Spinal cord (tissue), 10 donors: ENCODE measurements at places on chromosomes 16 and 17. TPM values are rescaled to one million over a fixed set of nuclear protein-coding genes. Genes with fewer than 3 reads are reported as not detected.

GRCh38 chr16:74607962-74608356 lies 1.0 kb upstream of the GLG1 start:
- DNase-seq, result no peak

- DNase-seq, result no peak
These were observed 22.7 kb downstream of the GGA3 start for GRCh38 chr17:75238684-75239191.

DNA sequence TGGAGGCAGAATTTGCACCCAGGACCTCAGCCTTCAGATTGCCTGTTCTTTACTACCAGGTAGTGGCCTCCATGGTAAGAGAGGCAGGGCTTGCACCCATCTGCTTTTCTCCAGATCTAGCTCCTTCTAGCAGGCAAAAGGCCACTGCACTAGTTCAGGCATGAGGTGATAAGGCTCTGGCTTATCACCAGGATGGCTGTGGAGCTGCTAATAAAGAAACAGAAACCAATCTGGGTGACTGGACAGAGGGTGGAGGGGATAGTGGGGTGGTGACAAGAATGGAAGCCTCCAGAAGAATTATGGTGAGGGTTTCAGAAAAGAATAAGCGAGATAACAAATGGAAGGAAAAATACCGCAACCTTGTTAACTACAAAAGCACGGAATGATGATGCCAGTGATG lies 15.5 kb upstream of the SUPT4H1 start:
- no peak for DNase-seq

GRCh38 chr16:10623059-10623458 lies 42.7 kb upstream of the EMP2 start:
- DNase-seq, result no peak

- DNase-seq, result no peak
These were observed 597.4 kb upstream of the CDH5 start for GRCh38 chr16:65769055-65769465.

- no peak for DNase-seq
These were observed 33.5 kb downstream of the GNA13 start for GRCh38 chr17:65022751-65023700.

DNA sequence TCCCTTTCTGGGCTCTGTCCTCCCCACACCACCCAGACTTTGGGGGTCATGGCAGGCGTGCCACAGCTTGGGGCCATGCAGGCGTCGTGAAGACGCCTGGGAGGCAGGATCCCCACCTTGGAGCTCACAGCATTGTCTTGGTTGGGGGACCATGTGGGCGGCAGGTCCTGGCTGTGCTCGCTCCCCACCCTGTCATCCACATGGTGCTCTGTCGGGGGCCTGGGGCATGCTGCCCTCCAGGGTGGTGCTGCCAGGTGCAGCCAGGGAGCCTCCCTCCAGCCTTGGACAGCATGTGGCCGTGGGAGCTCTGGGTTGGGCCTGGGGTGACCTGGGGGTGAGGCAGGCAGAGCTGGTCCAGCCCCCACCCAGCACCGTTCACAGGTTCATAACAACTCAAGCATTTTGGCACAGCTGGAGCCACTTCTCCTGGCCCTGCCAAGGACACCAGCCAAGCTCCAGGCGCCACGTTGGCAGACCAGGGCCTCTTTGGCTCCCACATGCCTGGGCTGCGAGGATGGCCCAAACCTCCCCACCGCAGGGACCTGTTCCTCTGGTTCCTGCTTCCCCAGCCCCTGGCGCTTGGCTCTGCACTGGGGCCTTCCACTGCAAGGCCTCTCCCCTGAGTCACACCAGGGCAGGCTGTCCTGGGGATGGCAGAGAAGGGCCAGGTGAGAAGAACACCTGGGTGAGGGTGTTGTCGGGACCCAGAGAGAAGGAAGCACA lies 15.1 kb upstream of the ATP6V0C start:
- no peak for DNase-seq

DNA sequence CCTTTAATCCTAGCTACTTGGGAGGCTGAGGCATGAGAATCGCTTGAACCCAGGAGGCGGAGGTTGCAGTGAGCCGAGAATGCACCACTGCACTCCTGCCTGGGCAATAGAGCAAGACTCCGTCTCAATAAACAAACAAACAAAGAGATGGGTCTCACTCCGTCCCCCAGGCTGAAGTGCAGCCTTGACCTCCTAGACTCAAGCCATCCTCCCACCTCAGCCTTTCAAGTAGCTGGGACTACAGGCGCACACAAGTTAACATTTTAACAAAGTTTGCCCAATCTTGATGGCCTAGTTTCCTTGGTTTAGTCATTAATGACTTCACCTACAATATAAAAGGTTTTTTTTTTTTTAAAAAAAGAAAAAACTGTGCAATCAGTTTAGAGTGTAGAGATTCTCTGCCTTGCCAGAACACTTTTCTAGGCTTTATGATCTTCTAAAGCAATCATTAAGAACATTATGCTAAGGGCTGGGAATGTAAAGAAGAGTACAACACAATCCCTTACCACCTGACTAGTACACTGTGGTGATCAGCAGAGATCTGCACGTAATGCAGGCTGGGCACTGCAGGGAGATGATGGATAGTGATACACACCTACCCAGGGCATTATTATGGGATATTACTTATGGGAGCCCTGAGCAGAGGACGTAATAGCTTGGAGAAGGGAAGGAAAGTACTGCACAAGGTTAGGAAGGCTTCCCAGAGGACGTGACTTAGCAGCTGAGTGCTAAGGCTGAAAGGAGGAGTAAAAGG lies 6.9 kb downstream of the GOT2 start:
- no peak for DNase-seq

GRCh38 chr16:73252446-73252845 lies 204.5 kb upstream of the ZFHX3 start:
- DNase-seq, result no peak

Gene NUFIP2
- total RNA-seq, result 67.0 TPM

Gene PRSS53
- total RNA-seq, result 2.0 TPM

Gene STH
- 3.1 TPM for total RNA-seq
